ENCODE measurements at places on chromosomes 6 and 20.

- no peak for DNase-seq
Measured at GRCh38 chr20:31934968-31935764, 16.7 kb downstream of the PDRG1 start.

DNA sequence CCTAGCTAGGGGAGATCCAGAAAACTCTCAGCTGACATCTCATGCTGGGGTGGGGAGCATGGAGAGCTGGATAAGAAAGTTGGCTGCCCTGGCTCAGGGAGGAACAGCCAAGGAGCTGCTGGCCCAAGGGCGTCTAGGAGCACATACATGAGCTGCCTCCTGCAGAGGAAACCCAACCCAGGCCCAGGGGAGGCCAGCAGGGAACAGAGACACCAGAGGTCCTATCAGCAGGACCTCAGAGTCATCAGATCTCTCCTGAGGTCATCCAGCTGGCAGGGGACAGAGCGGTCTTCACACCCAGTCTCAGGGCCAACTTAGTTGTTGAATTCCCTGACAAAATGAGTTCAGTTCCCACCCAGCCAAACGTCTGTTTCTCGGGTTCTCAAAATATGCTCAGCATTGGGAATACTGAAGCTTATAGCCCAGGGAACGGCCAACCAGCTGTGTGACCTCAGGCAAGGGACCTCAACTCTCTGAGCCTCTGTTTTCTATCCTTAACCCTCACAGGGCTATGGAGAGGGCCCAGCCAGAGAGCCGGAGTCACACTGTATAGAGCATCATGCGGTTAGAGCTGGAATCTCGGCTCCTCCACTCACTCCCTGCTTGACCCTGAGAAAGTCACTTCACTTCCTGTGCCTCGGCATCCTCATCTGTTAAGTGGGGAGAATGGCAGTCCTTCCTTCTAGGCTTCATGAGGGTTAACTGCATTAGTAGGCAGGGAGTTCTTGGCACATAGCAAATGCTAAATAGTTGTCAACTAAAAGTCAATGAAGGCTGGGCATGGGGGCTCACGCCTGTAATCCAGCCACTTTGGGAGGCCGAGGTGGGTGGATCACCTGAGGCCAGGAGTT, 13.8 kb downstream of the ADA start:
- DNase-seq = no peak

GRCh38 chr6:44071670-44072451, 55.4 kb downstream of the MRPL14 start:
- no peak for DNase-seq

DNA sequence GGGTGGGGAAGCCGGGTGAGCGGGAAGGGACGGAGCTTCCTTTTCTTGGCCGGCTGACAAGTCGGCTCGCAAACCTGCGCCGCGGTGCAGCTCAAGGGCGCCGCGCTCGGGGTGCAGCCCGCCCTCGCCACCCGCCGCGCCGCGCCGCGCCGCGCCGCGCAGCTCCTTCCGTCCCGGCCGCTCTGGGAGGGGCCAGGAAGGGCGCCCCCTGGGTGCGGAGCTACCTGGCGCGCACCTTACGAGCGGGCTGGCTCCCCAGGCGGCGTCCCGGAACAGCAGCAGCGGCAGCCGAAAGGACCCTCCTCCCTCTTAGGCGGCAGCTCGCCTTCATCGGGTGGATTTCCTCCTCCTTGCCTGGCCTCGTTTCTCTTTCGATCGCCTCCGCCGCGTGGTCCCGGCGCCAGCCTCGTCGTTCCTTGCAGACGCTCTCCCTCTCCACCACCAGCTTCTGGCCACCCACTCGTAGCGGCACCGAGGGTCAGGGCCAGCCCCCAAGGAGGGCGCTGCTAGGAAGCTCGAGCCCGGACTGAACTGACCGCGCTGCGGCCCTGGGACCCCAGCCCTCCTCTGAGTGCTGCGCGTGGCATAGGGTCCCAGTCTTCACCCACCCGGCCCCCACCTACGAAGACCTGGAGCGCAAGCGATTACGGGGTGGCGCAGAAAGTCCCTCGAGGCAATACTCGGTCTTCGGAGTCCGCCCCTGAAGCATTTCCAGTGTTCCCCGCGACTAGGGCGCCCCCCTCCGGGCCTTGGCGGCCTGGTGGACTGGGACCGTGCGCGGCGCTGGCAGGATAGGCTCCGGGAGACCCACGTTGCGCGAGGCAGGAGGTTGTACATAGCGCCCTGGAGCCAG, at the start of gene MAP3K5:
Gene MAP3K5, minus strand, starts transcription at position 68 of the 853 bp plus-strand sequence. CDS start 320 bp downstream, outside the sequence.
- DNase-seq = peak; percentile 84

GRCh38 chr6:72250664-72251063, 364.3 kb downstream of the RIMS1 start:
- no peak for DNase-seq

DNA sequence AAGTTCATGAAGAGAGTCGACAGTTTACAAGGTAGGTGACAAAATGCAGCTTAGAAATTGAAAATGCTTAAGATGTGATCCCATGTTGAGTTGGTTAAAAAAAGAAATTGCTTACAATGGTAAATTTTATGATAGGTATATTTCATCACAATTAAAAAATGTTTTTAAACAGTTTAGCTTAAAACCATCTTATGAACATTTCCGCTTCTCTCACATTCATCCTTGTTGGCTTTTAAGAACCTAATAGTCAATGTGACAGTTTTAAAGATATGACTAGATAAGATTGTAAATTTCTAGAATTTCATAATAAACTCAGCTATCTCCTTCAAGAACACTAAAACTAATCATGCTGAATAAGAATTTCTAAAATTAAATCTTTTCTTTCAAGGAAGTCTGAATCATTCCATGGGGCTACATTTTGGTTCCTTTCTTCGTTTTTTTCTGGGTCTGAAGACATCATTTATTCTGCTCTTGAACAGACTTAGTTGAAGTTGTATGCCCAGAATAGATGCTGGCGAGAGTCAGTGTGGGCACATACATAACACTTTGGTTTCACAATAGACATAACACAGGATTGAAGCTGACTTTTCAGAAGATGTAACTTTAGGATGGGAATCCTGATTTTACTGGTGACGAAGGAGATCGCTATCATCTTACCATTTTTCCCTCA, 35.9 kb upstream of the LTV1 start:
- DNase-seq = no peak

GRCh38 chr6:79780881-79781280, 149.8 kb downstream of the SH3BGRL2 start:
- DNase-seq = no peak

DNA sequence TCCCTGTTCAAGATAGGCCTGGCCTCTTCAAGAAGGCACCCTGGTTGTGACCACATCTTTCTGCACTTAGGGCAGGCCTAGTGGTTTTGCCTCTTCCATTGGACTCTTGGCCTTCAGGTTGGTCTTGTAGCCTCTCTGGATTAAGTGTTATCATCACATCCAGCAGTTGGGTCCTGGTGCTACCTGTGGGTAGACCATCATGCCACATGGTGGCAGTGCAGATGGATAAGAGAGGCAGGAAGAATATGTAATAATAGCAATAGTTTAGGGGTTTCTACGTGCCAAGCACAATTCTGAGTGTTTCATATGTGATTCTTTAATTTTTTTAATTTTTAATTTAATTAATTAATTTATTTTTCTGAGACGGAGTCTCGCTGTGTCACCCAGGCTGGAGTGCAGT, 28.5 kb upstream of the SNRPB2 start:
- DNase-seq = peak; percentile 39

GRCh38 chr6:46454691-46455090, 36.6 kb downstream of the RCAN2 start:
- DNase-seq = no peak

DNA sequence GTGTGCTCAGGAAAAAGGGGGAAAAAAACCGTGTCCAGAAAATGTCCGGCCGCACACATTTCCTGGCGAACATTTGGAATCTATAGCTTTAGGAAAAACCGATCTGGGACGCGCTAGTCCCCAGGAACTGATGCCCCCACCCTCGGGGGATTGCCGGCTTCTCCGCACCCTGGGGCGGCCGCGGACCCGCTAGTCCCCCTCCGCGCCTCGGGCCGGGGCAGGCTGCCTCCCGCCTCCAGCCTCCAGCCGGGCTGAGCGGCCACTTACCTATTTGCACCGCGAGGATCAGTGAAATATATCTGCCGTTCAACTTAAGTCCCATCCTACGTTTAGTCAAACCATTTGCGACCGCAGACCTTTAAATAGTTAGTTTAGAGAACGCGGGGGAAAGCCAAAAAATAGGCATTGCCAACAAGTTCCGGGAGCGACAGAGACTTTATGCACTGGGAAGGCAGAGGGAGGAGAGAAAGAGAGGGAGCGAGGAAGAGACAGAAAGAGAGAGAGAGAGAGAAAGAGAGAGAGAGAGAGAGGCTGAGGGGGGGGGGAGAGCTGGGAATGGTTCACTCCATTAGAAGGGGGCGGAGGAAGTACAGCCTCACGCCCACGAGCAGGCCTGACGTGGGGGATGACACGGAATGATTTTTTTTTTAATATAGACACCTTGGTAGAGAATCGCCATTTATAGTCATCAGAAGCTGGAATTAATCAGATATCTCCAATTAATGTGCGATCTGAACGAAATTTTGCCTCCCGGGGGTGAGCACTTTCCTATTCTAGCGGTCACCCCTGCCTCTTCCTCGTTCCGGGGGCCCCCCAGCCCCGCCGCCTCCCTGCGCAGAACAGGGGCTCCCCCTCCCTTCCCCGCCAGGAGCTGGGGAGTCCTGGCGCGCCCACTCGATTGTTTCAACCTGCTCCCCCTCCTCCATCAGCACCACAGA, at the start of gene NRN1:
Gene NRN1, minus strand, starts transcription at position 498 of the 938 bp plus-strand sequence. Its CDS starts 176 bp downstream, at position 322.
- DNase-seq = peak; percentile 46

Data from SHP77 (cell line).